AG08396 (cell line): ENCODE measurements at places on chromosomes 11 and 22.
A peak's percentile ranks its signal among the peaks of the same experiment; 100 is the strongest.

GRCh38 chr11:75815345-75816168 is 547 bp downstream of the UVRAG start:
- no peak for DNase-seq

DNA sequence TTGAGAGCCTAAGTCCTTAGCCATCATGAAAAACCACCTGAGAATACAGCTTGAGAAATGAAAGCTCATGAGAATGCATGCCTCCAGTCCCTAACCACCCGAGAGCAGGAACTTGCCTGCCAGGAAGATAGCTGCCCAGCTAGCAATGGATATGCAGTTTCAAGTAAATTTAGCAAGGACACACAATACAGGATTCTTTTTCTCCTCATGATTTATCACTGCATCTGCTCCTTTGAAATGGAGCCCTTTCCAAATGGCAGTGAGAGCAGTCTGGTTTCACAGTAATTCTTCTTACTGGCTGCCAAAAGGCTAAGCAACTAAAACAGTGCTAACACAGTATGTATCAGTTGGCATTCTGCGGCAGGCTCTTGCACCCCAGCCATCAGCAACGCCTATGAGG is 109.9 kb downstream of the MICAL3 start:
- no peak for DNase-seq

- DNase-seq, result no peak
Observed at GRCh38 chr11:45413156-45413858, 127.2 kb upstream of the SYT13 start.

DNA sequence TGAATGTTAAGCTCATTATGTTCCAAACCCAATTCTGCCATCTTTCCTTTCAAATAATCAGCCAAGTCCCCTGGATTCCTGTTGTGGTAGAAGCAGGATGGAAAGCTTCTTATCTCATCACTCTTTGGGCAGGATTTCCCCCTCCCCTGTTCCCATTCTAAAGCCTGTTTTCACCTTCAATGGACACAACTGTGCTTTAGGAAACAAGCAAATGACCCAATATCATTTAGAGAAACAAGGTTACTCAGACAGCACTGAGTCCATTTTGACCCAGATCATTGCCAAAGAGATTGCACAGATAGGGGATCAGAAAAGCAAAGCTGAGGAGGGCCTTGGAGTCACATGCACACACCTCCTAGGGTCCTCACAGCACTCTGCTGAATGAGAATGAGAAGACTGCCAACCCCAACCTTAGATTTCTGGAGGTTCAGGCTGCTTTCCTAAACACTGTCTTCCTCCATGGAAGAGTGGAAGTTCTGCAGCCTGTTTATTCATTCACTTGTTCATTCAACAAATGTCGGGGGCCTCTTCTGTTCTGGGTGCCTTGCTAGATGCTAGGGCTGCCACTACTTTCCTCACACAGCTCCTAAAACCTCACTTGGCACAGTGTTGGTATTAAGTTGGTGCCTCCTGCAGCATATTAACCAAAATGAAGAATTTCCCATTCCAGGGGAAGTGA is 95.3 kb downstream of the ME3 start:
- DNase-seq, result no peak

- peak; percentile 99 for DNase-seq
Observed at GRCh38 chr11:72793425-72794367, at the start of gene STARD10. Gene STARD10 (minus strand): TSS chr11:72794047. CDS start chr11:72781181, 12,866 bp downstream.

DNA sequence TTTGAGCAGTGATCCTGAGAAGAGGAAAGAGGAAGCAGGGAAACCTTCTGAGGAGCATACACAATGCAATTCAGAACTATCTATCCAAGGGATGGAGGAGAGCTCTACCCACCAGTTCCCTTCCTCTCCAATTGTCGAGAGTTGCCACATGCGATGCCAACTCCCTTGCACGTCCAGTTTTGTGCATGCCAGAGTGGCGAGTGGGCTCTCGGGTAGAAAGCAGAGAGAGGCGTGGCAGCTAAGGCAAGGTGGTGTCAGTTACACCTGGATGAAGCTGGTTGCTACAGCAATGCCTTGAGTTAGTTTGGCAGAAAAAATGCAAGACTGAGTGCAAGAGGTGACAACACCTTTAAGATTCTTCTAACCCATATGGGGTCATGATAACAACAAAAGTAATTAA is 420.4 kb upstream of the CCDC90B start:
- DNase-seq, result no peak

DNA sequence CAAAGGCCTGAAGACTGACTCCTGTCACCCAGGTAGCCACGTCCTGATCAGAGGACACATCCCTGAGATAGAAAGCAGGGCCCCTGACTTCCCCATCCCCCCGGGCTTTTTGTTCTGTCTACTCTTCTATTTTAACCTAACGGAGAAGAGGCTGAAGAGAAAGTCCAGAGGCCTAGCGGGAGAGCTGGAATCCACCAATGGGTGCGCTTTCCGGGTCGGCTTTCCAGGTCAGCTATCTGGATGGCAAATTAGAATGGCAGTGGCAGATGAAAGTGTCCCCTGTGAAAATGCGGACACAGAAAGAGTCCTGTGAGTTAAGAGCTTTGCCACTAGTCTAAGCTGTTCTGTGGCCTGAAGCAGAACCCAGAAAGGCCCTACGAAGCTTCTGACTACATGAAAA is 13.1 kb upstream of the SERPING1 start:
- DNase-seq, result no peak

- DNase-seq, result no peak
Observed at GRCh38 chr11:73862986-73863385, 13.7 kb downstream of the COA4 start.

DNA sequence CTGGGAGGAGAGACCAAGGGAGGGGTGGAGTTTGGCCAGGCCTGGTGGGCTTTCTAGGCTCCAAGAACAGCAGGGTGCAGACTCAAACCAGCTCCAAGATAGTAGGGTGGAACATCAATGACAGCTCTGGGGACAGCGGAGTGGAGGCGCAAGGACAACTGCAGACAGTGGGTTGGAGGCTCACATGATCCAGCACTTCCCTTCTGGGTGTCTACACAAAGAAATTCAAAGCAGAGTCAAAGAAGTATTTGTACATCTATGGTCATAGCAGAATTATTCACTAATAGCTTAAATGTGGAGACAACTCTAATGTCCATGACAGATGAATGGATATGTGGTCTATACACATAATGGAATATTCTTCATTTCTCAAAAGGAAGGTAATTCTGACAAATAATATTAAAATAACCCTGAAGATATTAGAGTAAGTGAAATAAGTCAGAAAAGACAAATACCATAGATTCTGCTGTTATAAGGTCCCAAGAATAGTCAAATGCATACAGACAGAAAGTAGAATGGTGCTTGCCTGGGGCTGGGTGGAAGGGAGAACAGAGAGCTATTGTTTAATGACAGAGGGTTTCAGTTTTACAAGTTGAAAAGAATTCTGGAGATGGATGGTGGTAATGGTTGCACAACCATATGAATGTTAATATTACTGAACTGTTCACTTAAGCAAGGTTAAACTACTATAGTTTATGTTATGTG is 5.5 kb upstream of the GAB4 start:
- DNase-seq, result no peak

- no peak for DNase-seq
Observed at GRCh38 chr11:10051868-10052586, 242.0 kb downstream of the SBF2 start.

- peak; percentile 6 for DNase-seq
Observed at GRCh38 chr11:92383430-92383829, 158.8 kb downstream of the FAT3 start.

GRCh38 chr22:18987765-18988164 is 51.7 kb upstream of the PRODH start:
- DNase-seq, result peak; percentile 57

DNA sequence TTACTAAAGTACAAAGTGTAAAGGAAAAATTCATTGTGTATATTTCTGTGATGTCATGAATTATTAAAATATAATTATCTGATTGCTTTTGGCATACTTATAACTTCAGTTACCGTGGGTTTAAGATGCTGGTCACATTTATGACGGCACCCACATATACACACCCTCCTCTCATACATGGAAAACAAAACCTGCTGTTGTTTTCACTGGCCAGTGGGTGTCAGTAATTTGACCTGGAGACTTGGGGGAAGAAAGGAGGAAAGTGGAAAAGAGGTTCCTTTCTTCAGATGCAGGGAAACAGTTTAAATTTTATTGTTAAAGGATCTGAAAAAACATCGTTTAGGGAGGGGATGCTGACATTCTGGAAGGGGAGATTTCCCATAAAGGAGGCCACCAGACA is 742 bp upstream of the BBOX1 start:
- no peak for DNase-seq

GRCh38 chr11:12276356-12276755 is 101.0 kb upstream of the PARVA start:
- DNase-seq, result no peak

GRCh38 chr11:119880873-119881272 is 151.9 kb upstream of the NECTIN1 start:
- DNase-seq, result no peak

- DNase-seq, result no peak
Observed at GRCh38 chr11:126841999-126842398, 158.6 kb downstream of the KIRREL3 start.

GRCh38 chr11:15199693-15200092 is 85.0 kb downstream of the INSC start:
- peak; percentile 41 for DNase-seq

GRCh38 chr22:40797427-40797826 is 21.7 kb downstream of the SLC25A17 start:
- DNase-seq, result peak; percentile 21

GRCh38 chr22:50247748-50248147 is 2.9 kb upstream of the TUBGCP6 start:
- peak; percentile 62 for DNase-seq

DNA sequence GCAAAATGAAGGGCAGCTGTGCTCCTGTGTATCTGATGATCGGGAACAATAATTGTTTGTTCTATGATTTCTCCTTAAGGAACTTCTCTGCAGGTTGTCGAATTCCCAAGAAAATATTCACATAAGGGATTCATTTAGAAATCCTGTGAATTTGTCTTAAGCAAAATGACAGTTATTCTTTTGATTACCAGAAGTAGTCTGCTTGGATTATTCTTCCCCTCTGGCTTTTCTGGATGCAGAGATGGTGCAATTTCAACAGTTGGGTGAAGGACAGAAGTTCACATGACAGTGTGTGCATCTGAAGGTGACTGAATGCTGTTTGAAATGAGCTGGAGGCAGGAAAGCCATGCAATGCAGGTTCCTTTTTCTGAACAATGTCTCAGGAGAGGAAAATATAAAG is 137.2 kb upstream of the MTMR2 start:
- no peak for DNase-seq

GRCh38 chr11:94597896-94598295 is 30.7 kb downstream of the PIWIL4 start:
- DNase-seq, result no peak

- DNase-seq, result no peak
Observed at GRCh38 chr11:41113160-41113559, 346.3 kb downstream of the LRRC4C start.

GRCh38 chr11:105004021-105004420 is 18.9 kb downstream of the CASP5 start:
- no peak for DNase-seq

GRCh38 chr11:108922241-108922640 is 257.4 kb downstream of the DDX10 start:
- DNase-seq, result no peak

DNA sequence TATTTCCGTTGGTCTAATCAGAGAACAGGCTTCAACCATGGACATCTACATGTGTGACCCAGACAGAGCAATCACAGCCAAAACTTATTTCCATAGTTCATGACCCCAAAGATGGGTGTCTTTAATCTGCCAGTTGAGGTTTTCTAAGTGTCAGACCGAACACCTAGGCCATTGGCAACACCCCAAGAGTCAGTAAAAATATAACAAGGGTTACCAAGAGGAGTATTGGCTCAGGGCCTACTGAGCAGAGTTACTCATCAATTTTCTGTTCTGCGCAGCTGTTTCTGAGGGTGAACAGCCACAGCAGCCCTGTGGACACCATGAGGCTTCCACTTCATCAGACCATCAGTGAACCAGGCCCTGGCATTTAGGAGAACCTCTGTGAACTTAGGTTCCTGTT is 18.8 kb downstream of the GUCD1 start:
- no peak for DNase-seq

GRCh38 chr11:1128311-1129142 is 29.2 kb upstream of the MUC5AC start:
- DNase-seq, result no peak

DNA sequence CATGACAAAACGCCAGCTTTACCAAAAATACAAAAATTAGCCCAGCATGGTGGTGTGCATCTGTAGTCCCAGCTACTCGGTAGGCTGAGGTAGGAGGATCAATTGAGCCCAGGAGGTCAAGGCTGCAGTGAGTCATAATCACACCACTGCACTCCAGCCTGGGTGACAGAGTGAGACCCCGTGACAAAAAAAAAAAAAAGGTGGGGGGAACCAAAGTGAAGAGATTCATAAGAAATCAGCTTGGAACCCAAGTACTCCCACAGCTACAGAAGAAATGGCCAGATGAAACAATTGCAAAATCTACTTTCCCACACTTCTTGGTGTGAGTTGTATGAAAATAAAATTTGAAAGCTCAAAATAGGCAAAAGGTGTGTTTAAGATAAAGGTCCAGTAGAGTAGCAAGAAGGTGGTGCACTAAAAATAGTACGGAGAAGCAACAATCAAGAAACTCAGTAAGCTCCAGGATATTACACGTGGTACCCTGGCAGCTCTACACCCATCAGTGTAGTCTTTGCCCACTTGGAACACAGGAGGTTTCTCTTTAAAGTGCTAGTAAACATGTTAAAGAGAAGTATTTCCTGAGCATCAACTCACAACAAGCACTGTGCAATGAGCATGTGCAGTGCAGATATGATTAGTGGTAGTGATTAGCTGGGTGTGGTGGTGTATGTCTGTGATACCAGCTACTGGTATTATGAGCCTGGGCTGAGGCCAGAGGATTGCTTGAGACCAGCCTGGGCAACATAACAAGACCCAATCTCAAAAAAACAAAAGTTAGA is 5.3 kb downstream of the HARBI1 start:
- DNase-seq, result no peak

- DNase-seq, result no peak
Observed at GRCh38 chr22:44145544-44145943, 35.2 kb upstream of the PARVG start.

GRCh38 chr22:37751449-37752188 is 54.8 kb downstream of the TRIOBP start:
- no peak for DNase-seq

GRCh38 chr11:15584158-15584557 is 469.4 kb downstream of the INSC start:
- DNase-seq, result no peak
